ENCODE measurements at places on chromosomes 3 and 15.

- no peak for DNase-seq
Measured at GRCh38 chr3:191873736-191874135, 412.8 kb downstream of the PYDC2 start.

GRCh38 chr3:188233320-188233719 is 79.4 kb downstream of the LPP start:
- DNase-seq, result no peak

- DNase-seq, result no peak
Measured at GRCh38 chr3:125058959-125059358, 3.2 kb upstream of the HEG1 start.

DNA sequence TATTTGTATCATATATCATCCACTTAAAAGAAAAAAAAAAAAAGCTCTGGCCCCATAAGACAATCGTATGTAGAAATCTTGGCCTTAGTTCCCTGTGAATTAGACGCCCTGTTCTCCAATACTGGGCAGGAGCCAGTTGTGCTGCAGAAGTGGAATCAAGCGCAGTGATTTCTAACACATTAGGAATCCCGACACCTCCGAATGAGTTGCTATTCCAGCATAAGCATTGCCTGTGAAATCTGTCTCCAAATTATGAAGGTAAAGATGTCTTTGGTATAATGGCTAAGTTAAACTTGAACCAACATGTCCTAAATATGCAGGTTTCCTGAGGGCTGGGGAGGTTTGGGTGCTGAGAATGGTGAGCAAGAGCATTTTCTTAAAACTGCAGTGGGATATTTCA is 199.4 kb upstream of the ARRDC4 start:
- no peak for DNase-seq

GRCh38 chr15:82239685-82240391 is 22.7 kb downstream of the EFL1 start:
- DNase-seq, result no peak

DNA sequence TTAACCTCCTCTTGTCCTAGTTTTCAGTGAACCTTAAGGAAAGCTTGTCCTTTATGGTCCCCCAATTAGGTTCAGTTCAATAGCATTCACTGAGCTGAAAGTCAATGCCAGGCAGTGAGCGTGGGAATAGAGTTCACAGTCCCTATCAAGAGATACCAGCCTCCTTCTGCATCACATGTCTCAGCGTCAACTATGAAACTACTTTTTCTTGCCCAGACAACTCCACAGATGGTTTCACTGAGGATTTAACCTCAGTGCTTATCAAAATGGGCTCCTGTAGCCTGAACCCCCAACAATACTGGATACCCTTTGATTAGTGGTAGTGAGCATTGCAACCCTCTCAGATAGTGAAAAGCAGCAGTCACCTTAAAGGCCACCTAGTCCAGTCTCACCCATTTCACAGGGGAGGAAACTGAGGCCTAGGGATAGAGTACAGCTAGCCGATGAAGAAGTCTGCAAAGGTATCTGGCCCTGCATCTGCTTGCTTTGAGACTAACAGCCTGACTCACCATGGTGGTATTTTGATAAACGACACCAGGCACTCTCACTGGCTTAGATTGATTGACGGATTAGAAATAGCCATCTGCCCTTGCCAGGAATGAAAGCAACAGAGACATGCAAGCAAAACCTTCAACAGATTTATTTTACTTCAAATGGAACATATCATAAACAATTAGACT is 1.6 kb upstream of the UBA3 start:
- no peak for DNase-seq

GRCh38 chr3:116886202-116886893 is 176.8 kb downstream of the TUSC7 start:
- no peak for DNase-seq
